Activated CD8-positive, alpha-beta memory T cell treated with anti-CD3 and anti-CD28 coated beads for 24 hours (primary cell): ENCODE measurements at places on chromosomes 13 and 19.
A peak's percentile ranks its signal among the peaks of the same experiment; 100 is the strongest.

GRCh38 chr19:34474233-34474989, 7.1 kb upstream of the WTIP start:
- peak; percentile 44 for DNase-seq

DNA sequence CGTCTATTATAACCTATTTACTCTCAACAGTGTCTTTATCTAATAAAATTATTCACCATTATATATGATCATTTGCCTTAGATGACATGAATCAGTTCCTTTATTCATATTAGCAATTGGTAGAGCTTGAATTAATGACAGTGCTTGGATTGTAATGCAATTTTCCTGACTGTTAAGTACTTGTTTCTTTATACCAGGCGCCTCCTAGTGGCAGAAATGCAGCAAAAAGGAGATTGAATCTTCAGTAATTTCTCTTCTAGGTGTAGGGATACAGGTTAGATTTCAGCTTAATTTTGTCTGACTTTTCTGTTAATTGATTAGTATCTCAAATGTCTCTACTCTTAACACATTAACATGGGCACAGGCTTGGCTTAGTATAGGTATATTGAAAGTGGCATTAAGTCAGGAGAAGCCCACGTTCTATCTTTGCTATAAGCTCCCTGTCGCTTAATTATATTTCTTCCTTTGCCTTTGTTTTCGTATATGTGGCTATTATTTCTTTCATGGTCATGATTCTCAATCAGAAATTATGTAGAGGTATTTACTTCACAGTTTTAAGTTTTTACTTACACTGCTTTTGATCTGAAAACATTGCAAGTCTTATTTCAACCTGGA, 9.1 kb upstream of the LHFPL6 start:
- peak; percentile 67 for DNase-seq

DNA sequence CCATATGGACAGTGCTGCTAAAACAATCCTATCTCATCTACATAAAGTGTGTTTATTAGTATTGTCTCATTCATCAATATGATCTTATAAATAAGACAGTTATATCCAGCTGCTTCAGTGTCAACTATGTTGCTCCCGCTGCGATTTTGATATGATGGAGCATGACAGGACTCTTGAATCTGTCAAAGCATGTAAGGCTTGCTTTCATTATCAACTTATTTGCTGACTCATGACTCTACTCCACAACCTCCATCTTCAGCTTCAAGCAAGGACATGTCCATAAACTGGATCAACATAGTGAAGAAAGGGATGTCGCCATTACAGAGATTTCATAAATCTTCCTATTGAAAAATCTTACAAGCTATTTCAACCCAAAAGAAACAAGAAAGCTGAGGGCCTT, 2812.6 kb downstream of the PCDH9 start:
- DNase-seq = no peak

GRCh38 chr19:3343619-3344502, 22.5 kb upstream of the NFIC start:
- peak; percentile 68 for DNase-seq

GRCh38 chr13:109273326-109273751, 513.0 kb downstream of the IRS2 start:
- DNase-seq = no peak

- DNase-seq = peak; percentile 73
Measured at GRCh38 chr13:20231839-20232555, at the start of gene GJB6. GJB6 (minus strand) TSS chr13:20232319; CDS start chr13:20223480, 8,839 bp downstream.

DNA sequence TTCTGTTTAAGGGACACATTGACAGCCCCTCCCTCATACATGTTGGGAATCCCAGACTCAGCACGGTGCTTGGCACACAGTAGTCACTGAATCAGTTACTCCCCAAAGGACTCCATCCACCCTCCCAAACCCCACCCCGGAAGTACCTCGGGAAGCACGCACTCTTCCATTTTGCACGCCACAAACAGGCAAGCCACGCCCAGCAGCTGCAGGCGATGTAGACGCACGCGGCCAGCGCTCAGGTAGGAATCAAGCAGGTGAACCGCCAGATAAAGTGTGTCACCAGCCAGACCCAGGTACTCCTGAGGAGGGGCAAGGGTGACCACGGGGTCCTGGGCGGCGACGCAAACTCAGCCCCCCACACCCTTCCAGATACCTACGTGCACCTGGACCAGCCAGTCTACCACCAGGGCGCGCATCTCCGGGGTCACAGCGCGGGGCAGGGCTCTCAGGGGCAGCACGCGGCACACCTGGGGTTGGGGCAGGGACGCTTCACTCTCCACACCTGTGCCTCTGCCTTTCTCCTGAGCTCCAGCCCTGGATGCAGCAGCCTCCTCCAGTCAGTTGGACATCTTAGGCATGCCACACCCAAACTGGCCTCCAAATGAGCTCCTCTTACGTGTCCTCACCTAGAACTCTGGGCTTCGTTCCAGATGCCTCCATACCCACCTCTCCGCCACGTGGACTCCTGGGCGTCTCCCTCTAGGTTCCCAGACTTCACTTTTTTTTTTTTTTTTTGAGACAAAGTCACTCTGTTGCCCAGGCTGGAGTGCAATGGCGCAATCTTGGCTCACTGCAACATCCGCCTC, 1.9 kb downstream of the CCNP start:
- DNase-seq = no peak

DNA sequence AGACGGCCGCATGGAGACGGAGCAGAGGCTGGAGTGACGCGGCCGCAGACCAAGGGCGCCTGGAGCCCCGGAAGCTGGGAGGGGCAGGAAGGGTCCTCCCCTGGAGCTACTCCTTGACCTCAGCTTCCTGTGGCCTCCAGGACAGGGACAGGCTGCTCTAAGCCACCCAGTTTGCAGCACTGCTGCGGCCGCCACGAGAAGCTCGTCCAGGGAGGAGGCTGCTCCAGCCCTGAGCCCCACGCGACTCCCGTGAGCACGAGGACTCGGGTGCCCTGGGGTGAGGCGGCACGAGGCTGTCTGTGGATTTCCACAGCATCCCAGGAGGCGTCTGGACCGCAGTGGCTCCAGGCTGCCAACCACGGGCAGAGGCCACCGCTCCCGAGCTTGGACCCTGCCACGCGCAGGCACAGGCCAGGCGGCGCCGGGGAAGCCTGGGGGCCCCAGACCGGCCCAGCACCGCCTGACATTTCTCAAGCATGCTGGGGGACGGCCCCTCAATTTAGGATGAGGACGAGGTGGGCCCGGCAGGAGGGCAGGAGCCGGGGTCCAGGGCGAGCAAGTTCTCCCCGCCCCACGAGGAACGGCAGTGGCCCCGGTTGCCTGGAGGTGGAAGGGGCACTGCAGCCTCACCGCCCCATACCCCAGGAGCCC, 10.7 kb downstream of the SBNO2 start:
- no peak for DNase-seq
